NCI-H1436 treated with DMSO at 0.1 percent for 48 hours (cell line): ENCODE measurements at places on chromosomes 16 and 17.

- no peak for DNase-seq
These were observed 9.9 kb downstream of the TBX4 start for GRCh38 chr17:61461967-61462718.

DNA sequence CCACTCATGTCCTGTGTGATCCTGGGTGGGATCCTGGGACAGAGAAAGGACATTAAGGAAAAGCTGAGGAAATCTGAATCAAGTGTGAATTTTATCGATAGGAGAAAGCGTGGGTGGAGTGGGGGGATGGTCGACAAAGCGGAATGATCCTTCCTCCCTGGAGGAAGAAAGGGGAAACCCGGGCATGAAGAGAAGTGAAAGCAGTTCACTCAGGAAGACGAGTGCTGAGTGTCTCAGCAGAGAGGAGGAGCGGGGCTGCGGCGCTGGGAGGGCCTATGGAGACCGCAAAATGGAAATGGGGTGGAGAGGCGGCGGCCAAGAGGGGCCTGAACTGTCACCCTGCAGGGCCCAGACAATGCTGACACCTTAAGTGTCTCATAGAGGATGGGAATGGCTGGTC, 8.7 kb downstream of the ZDHHC7 start:
- no peak for DNase-seq

DNA sequence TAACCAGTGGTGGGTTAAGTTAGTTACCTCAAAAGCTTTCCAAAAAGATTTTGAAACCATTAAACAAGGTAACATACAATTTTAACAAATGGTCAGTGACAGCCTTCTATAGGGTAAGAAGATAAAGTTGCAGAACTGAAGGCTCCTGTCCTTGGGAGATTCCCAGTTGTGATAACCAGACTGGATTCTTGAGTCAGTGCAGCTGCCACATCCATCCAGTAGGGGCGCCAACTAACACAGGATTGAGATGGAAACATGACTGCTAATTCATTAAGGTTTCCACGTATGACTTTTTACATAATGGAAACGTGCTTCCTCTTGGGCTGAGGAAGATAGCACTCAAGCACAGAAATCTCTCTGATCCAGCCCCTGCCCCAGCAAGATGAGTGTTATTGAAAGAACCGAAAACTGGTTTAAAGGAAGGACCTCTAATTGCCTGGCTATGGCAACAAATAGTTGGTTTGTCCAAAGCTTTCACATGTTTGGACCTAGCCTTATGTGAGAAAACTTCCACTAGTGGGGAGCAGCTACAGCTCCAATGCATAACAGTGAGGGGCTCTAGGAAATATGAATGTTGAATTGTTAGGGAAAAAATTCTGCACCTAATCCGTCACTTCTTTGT, 269.8 kb upstream of the MYOCD start:
- no peak for DNase-seq

DNA sequence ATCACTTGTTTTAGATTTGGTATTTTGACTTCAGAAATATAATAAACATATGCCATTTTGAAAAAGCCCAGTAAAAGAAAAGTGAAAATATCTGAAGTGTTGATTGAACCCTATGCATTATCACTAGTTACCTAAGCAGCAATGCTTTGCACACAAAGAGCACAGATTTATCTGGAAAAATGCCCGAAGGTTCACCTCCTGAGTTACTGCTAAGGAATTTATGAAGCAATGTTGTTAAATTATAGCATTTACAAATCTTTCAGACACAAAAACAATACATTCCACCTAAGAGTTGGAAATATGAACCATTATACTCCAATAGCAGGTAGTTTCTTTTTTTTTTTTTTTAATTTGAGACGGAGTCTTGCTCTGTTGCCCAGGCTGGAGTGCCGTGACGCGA, 38.9 kb upstream of the GHDC start:
- DNase-seq, result no peak

GRCh38 chr16:79605999-79606398, 5.5 kb upstream of the MAF start:
- DNase-seq, result no peak

- DNase-seq, result no peak
These were observed 77.2 kb upstream of the TNRC6A start for GRCh38 chr16:24652209-24652712.

GRCh38 chr17:43952724-43953666, 745 bp downstream of the PYY start:
- DNase-seq, result no peak

DNA sequence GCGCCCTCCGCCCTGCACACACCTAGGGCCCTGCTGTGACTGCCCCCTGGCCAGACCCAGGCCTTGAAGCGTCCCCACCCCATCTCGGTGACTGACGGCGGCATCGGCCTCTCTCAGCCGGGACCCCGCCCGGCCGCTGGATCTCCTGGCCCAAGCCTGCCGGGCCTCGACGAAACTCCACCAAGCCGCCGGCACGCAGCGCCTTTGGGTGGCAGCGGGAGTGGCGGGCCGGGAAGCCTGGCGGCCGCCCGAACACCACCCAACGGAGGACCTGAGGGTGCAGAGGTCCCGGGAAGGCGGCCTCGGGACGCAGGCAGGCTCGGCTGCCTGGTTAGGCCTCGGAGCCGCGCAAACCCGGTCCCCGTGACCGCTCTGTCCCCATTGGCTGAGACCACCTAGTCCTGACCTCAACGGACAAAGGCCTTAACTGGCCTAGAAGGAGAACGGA, 12.0 kb upstream of the TMEM97 start:
- no peak for DNase-seq

- DNase-seq, result no peak
These were observed at the start of gene EME2 for GRCh38 chr16:1772362-1772907. Gene EME2, plus strand, starts transcription at chr16:1772810. Its CDS starts 418 bp downstream, at chr16:1773228.

DNA sequence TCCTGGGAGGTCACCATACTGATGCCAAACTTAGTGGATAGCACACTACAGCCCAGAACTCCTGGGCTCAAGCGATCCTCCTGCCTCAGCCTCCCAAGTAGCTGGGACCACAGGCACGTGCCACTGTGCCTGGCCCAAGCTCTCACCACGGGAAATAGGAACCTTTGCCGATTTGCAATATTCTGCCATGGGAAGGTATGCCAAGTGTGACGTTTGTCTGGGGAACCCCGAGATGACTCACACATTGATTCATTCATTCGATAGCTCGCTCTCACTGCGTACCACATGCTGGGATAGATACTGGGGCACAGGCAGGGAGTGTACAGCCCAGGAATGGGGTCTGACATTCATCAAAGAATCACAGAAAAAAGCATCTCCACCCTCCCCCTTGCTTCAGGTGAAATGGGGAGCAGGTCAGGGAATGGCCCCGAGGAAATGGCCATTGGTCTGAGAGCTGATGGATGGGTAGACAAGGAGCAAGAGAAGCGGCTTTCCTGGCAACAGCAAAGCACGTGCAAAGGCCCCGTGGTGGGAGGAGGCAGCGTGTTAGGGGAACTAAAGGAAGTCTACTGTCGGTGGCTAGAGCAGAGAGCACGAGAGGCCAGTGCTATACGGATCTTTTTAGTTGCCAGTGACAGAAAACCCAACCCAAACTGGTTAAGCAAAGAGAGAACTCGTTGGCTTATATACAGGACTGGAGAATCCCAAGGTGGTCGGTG, 44.1 kb downstream of the DNAH17 start:
- no peak for DNase-seq

- DNase-seq, result no peak
These were observed 8.5 kb downstream of the PRSS27 start for GRCh38 chr16:2711370-2712062.

GRCh38 chr16:27402964-27403600, 1.1 kb downstream of the IL21R start:
- DNase-seq, result no peak

- DNase-seq, result no peak
These were observed 27.5 kb upstream of the NKD1 start for GRCh38 chr16:50520451-50521245.
